ENCODE measurements at places on chromosomes 6 and 20. TPM values are rescaled to one million over a fixed set of nuclear protein-coding genes. Genes with fewer than 3 reads are reported as not detected.

The SPATA25 gene
- total RNA-seq, result 0.60 TPM

The CFB gene
- 15.0 TPM for total RNA-seq

The FAM162B gene
- 0.30 TPM for total RNA-seq

The CST7 gene
- total RNA-seq, result not detected

The TTK gene
- total RNA-seq, result 0.70 TPM

The KIF3B gene
- total RNA-seq, result 35.9 TPM

The ULBP3 gene
- 5.0 TPM for total RNA-seq

The SLC22A7 gene
- total RNA-seq, result not detected

The PKHD1 gene
- not detected for total RNA-seq

The RBL1 gene
- total RNA-seq, result 2.8 TPM

The WFDC12 gene
- total RNA-seq, result not detected

The ACTL10 gene
- total RNA-seq, result 2.8 TPM

The MED23 gene
- 15.6 TPM for total RNA-seq

The TREML1 gene
- total RNA-seq, result not detected

The BACH2 gene
- total RNA-seq, result 0.35 TPM

The SSTR4 gene
- total RNA-seq, result not detected
